ENCODE measurements at places on chromosomes 7 and 10.
A peak's percentile ranks its signal among the peaks of the same experiment; 100 is the strongest.

DNA sequence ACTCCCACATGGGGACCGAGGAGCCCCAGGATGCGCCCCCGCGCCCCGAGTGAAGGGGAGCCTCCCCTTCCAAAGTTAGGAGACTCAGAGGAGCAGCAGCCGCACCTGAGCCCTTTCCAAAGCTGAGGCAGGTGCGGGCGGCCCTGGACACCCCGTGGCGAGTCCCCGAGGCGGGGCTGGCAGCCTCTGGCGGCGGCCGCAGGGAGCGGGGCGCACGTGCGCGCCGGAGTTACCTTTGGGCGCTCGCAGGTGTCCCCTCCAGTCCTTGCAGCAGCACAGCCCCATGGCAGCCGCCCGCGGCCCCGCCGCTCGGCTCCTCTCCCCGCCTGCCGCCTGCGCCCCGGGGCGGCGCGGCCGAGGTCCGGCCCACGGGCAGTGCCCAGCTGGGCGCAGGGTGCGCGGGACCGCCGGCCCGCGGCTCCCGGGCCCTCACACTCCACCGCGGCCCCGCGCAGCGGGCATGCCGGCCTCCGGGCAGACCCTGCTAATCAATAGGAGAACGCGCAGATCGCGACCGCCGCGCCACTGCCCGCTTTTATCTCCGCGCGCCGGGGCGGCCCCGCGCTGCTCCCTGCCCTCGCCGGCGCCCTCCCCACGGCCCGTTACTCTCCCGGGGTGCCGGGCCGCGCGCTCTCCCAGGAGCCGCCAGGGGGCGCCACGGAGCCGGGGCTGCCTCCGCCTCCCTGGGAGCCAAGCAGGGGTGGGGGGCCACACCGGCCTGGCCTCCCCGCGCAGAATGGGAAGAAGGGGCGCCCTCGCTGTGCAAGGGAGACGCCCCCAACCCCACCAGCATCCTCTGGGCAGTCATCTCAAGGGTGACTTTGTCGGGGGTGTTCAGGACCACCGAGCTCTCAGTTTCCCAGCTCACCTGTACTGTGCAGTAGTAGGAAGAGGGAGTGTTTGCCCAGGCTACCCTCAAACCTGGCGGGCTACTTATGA lies 80.8 kb downstream of the ARHGAP22 start:
- no peak for DNase-seq

DNA sequence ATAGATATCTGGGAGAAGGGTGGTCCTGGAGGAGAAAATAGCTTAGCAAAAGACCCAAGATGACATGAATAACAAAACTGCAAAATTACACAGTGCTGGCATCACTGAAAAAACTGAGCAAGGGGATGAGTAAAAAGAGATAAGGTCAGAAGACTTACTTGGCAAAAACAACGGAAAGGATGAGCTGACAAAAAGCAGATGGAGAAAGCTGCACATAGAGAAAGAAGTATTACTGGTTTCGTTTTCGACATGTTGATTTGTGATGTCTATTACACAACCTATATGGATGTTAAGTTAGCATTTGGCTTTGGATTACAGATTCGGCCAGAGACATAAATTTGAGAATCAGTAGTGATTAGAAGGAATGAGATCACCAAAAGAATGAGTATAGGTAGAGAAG lies 132.1 kb downstream of the MACC1 start:
- DNase-seq: no peak

DNA sequence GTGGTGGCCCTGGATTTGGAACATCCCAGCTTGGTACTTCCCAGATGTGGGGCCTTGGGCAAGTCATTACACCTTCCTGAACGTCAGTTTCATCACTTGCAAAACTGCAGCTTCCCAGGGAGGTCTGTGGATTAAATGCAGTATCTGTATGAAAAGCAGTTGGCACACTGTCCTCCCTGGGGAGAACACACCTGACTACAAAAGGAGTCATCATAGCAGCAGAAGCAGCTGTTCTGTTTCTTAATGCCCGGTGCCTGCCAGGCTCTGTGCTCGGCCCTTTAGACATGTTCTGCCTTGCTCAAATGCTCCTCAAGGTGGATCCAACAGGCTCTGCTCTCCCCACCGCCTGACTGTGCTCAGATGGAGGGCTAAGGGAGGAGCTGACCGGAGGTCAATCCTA lies 31.0 kb downstream of the CDCA7L start:
- DNase-seq: peak; percentile 63

DNA sequence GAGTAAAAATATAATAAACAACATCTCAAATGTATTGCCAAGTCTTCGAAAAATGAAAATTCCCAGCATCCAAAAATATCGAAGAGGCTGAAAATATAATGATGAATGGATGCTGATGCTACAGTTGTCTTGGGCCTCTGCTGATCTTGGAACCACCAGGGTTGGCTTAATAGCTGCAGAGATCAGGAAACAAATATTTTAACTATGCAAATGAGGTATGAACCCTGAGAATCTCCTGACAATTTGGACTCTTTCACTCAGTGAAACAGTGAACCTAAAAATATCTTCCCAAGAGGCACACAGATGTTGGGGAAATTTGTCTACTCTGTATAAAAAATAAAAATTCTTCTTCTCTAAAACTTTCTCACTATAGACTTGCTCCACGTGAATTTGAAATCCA lies 97.7 kb upstream of the EGFR start:
- no peak for DNase-seq

GRCh38 chr10:50585921-50586739 lies 37.6 kb downstream of the SGMS1 start:
- no peak for DNase-seq

GRCh38 chr7:117896339-117896738 lies 23.1 kb upstream of the CTTNBP2 start:
- DNase-seq: no peak
